ENCODE measurements at places on chromosomes 6 and 20. TPM values are rescaled to one million over a fixed set of nuclear protein-coding genes. Genes with fewer than 3 reads are reported as not detected.
A peak's percentile ranks its signal among the peaks of the same experiment; 100 is the strongest.

- DNase-seq: peak; percentile 83
Observed at GRCh38 chr20:19451923-19452295, 239.5 kb downstream of the SLC24A3 start.

DNA sequence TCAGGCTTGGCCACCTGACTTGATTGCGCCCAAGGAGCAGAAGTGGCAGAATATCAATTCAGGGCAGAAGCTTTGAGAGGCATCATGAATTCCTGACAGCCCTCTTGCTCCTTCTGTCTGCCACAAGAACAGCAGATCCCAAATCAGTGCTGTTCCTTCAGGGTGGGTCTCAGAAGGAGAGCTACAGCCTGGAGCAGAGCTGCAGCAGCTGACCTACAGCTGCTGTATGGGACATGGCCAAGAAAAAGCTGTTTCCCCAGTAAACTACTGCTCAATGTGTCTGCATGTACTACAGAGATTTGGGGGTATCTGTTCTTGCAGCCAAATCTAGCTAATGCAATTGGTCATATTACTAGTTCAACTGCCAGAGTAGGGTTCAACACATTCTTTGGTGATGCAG, 69.0 kb downstream of the SLC22A3 start:
- no peak for DNase-seq

DNA sequence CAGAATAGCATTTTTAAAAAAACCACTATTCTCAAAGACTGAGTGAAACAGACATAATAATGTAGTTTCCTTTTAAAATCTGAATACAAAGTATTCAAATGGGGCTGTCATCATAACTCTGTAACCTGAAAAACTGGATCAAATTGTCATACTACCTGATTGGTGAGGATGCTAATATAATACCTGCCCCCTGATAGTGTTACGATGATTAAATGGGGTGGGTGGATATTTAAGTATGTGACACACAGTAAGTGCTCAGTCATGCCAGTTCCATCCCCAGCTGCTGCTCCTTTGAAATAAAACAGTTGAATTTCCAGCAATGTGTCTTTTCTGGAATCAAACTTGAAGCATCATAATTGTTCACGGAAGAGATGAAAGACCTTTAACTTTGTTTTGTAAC, 8.9 kb downstream of the HTR1B start:
- DNase-seq: peak; percentile 16

DNA sequence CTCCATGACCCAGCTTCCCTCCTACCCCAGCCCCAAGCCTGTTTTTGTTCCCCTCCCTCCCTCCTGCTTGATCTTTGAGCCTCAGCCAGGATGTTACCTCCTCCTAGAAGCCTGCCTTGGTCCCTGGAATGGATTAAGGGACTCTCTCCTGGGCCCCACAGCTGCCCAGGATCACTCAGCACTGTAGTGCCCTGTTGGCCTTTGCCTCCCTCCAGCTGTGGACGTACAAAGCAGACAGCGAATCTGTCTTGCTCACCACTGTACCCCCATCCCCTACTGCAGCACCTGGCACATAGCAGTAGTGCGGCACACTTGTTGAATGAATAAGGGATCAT, 11.8 kb upstream of the FAM110A start:
- DNase-seq: no peak

- DNase-seq: no peak
Observed at GRCh38 chr20:16028923-16029322, 544.3 kb downstream of the KIF16B start.

DNA sequence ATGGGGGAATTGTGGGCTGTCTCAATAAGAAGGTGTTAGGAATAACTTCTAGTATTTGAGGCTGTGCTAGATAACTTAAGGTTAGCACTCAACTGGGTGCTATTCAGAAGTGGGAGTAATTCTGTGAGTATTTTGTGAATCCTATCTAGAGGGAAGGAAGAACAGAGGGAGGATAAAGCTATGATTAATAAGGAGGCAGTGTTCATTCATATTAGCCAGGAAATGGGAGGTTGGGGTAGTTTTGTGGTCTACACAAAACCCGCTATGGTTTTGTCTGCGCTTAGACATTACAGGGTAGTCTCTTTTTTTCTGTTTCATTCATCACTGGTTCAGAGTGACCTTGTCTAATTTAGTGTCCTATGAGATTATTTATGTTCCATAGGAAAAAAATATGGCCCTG, 341.0 kb downstream of the ARHGAP18 start:
- DNase-seq: no peak

GRCh38 chr20:39676857-39677391, 714.8 kb downstream of the DHX35 start:
- no peak for DNase-seq

DNA sequence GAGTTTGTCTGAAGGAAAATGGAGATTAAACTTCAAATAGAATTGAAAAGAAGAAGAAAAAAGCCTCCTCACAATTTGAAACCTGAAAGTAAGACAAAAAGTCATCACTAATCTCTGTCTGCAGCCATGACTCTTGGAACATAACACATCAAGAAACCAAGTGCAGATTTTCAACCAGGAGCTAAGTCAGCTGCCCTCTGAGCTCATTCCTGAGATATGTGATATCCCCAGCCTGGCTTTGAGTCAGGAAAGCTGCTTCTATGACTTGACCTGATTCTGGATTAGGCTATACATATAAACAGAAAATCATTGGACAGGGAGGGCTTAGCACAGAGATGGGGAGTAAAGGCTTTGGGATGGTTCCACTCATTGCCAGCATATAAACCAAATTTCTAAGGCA, 891.4 kb downstream of the TFAP2A start:
- peak; percentile 89 for DNase-seq

DNA sequence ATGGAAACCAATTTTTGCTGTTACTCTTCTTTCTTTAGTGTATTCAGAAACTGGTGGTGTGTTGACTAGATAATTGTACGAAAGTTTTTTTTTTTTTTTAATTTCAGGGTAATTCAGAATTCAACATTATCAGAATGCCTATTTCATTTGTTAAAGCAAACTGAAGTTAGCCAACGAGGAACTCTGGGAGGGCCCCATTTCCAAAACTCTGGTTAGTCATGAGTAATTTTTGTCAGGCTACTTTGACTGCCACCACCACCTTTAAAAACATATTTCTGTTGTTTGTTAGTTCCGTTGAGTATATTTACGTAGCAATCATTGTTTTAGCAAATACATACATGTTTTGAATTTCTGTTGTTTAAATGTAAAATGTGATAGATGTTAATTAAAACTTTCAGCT, 763 bp downstream of the ZKSCAN8 start:
- DNase-seq: peak; percentile 23

DNA sequence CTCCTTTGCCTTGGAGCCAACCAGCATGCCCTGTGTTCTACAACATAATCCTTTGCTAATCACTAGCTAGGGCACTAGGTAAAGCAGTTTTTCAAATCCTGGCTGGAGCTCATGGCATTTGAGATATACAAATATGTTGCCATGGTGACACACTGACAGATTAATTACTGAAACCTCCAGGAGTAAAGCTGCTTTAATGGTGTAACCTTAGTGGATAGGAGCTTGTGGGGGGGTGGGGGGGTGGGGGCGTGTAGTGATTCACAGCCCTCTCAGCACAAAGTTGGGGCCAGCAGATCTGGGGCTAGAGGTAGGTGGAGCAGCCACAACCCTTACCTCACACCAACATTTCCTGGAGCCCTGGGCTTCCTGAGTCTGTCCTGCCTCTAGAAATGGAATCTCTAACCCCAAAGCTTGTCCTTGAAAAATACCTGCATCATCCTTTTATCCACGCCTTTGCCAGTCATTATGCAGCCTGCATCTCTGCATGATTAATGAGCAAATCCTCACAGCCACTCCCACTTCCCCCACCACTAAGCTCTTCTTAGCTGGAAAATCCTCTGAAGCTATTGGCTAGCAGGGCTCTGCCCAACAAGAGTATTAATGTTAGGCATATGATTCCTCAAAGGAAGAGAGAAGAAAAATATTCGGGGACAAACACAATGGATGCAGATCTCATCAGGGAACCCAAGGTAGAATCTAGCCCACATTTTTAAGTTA, 84.5 kb upstream of the PRND start:
- DNase-seq: no peak

PAK5 gene
- total RNA-seq: not detected

SNAP25 gene
- total RNA-seq: 0.64 TPM

IGF2R gene
- 85.3 TPM for total RNA-seq

ABHD16B gene
- not detected for total RNA-seq

NOL4L gene
- 2.5 TPM for total RNA-seq

IPCEF1 gene
- not detected for total RNA-seq

Measured in myocyte (in vitro differentiated cells).